ENCODE measurements at places on chromosomes 6 and 20.

DNA sequence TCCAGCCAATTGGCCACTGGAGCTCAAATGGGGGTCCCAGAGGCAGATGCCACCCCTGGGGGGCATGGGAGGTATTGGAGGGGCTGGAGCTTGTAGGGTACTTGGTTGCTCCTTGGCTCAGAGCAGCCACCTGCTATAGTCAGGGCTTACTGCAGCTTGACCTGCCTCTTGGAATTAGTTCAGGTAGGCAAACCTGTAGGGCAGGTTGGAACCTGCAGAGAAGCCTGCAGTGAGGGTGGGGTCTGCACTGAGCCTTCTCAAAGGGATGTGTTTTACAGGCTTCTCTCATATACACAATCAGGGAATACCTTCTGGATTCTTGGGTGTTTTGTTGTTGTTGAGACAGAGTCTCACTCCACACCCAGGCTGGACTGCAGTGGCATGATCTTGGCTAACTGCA, 94.2 kb upstream of the MYL9 start:
- DNase-seq, result no peak

DNA sequence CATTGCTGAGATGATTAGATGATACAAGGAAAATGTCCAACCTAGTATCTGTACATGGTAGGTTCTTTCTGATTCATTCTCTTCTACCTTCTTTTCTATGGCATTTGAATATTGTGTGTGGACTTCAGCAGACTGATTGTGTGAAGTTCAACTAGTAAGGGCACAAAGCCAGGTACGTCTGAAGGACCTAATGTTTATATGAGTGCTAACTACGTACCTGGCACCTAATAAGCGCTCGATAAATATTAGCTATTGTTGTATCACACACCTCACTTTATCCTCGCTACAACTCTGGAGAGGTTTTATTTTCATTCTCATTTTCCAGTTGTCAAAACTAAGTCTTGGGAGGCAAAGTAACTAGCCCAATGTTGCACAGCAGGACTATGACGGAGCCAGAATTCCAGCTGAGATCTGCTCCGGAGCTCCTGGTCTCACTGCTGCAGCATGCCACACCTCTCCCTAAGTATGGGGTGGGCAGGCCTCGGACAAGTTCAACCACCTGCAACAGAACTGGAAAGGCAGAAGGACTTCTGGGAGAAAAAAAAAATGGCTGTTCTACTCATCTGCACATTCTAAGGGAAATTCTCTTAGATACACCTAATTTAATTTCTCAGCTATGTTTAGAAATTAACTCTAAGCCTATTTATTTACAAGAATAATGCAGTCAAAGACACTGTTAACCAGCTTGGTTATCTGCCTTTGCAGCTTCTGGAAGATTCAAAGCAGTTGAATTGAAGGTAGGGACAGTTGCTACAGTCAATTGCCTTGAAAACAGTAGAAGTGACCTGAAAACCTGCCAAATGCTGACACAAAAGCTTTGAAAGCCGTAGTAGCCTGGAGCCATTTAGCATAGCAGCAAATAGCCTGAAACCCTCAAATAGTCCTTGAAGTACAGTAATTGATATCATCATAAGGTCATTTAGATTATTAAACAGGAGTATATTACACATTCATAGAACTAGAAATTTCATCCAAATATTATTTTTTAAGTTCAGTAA, 165.0 kb downstream of the PDE7B start:
- DNase-seq, result no peak

DNA sequence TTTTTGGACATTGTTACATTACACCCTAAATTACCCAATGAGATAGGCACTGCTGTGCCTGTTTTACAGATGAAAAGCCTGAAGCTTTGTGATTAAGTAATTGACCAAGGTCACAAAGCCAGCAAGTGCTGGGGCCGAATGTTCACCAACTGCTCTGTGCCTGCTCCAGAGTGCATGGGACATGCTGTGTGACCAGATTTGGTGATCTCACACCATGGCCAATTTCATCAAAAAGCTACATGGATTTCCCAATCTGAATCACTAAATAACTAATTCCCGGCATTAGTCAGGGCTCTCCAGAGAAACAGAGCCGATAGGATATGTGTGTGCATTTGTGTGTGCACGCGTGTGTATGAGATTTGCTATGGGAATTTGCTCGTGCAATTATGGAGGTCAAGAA, 228.3 kb upstream of the ECI2 start:
- no peak for DNase-seq

- no peak for DNase-seq
Observed at GRCh38 chr20:34927736-34928135, 27.9 kb downstream of the GSS start.

DNA sequence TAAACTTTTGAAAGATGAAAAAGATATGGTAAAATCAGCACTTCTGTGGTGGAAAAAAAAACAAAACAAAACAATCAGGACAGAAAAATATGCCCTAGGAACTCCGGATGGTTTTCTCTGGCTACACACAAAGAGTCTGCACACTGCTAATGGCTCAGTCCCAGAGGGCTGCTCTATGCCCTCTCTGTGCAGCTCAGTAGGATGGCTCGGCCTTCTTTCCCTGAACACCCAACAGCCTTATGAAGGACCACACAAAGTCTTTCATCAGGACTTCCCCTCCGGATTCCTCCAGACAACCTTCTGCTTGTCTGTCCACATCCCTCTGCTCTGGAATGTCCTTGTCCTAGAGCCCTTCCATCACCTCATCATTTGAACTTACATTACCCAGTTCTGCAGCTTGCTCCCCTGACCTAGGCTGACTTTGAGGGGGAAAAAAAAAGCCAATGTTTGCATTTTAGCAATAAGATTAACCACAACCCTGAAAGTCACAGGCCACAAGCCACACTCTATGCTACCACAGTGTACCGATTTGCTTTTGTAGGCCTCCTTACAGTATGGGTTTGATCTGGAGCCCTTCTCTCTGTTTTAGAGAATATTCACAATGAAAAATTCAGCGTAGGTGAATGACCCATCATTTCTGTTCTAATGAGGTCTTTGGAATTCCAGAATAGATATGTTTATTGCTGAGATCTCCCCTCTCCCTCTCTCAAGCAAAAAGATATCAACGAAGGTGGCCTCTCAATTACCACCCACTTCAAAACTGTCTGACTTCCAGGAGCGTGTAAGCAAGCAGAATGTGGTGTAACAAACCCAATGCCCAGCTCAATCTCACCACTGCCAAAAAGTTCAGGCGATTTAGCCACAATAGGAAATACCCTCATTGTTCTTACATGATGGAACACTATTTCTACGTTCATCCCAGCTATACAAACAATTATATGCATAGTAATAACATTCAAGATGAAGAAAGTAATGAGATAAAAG, 164.0 kb downstream of the GMDS start:
- DNase-seq, result no peak

GRCh38 chr6:162363757-162364156, 363.8 kb downstream of the PRKN start:
- DNase-seq, result no peak

DNA sequence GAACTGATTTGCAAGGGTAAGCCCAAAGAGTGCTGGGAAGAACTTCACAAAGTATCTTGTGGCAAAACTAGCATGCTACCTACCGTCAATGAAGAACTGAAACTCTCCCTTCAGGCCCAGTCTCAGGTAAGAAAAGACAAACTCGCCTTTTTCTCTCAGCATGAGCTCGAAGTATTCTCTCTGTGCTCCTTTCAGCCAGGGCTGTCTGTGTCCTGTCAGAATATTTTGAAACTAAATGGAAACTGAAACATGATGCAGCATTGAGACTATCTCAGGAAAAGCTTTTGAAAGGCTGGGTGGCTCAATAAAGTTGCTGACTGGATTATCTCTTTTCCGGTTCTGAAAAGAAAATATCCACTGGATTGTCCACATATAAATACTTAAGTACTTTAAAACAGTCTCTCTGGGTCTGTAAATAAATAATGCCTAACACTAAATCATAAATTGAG, 696 bp downstream of the CALHM5 start:
- no peak for DNase-seq

GRCh38 chr6:166588691-166589336, 2.3 kb upstream of the RAMACL start:
- DNase-seq, result no peak

DNA sequence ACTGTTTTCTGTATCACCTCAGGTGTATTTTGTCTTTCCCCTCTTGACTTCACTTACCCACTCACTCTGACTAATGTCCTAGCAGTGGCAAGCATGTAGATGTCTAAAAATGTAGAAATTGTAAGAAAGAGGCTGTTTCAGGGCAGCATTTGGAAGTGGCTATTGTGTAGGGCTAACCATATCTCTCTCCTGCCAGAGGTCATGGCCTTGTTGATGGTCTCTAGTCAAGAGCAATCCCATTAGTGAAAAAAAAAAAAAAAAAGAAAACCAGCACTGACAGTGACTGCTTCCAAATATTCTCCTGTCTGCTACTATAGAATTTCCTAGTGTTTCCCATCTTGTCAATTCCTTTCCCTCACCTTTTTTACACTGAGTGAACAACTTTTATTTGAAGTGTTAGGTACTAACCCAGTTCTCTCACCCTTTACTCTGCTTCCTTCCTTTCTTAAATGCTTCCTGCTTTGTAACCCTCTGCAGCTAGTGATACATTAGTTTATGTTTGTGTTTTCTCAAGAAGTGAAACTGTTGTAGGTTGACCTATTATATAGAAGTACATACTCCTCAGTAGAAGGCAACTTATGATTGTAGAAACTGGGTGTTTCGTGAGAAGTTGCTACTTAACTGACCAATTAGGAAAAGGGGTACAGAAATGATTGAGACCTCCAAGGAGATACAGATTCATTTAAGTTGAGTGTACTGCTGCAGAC, 174.1 kb upstream of the PTPRK start:
- no peak for DNase-seq

- no peak for DNase-seq
Observed at GRCh38 chr6:109717971-109718370, 26.9 kb downstream of the FIG4 start.

DNA sequence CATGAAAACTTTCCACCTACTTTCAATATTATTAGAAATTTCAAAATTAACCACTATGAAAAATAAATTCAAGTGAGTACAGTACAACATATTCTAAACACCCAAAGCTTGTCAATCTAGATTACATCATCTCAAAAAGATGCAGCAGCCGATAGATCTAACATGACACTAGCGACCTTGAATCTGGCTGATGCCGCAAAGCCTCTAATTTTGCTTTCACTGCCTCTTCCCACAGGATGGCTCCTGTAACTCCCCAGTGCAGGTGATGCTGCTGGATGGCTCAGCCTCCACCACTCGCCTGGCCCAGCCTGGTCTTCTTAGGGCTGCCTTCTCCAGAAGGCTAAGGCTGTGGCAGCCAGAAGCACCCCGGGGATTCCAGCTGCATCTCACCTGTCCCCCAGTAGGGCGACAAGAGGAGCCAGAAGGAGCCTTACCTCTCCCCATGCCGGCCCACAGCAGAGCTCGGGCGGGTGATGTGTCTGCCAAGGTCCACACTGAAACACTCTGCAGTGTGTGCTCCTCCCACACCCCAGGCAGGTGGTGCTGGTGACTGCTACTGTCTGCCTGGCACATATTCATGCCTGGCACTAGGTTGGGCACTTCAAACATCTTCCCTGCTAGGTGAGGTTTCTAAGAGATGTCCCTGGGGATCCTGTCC, 82.1 kb downstream of the SLC23A2 start:
- no peak for DNase-seq

DNA sequence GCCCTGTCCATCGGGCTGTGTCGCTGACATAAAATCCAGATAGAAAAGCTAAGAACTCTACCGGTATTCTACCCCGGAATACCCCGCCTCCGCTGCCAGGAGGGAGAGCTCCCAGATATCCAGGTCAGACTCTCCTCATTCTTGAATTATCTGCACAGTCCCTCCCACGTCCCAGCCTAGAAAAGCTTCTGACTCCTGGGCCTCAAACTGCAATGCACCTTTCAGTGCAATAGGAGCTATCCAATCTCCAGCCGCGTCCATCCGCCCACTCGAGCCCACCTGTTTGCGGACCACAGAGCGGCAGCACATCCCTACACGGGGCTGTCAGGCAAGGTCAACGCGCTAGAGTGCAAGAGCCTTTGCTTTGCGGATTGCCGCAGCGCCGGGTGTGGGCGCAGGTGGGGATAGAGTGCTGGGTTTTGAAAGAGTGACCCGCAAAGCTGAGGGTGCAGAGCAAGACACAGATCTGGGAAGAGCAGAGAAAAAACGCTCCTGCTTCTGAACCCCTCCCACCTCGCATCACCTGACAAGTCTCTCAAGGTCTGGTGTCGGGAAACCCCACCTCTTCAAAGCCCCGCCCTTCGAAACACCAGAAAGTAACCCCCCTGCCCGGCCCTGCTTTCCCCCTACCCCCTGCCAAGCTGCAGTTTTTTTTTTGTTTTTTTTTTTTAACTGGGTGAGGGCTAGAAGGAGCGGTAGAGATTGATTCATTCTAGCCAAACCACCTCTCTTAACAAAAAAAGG, 1.3 kb downstream of the TAPBP start:
- DNase-seq, result peak; percentile 78

- no peak for DNase-seq
Observed at GRCh38 chr6:22030730-22031619, 265.9 kb downstream of the PRL start.

DNA sequence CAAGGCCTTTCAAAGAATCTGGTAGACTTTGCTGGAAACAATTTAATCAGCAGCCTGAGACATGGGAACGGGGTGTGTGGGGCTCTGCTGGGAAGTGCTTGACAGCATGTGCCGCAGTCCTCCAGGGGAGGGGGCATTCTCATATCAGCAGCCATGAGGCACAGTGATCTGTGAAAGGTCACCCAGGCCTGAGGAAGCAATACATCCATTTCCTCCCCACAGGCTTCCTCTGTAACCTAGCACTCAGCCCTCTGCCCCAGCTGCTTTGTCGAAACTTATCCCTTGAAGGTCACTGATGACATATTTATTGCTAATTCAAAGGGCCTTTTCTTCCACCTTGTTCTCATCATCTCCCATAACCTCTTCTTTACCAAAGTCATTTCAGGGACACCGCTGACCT, 103.3 kb downstream of the TNFAIP3 start:
- peak; percentile 33 for DNase-seq

GRCh38 chr6:17729223-17730077, 22.7 kb upstream of the NUP153 start:
- no peak for DNase-seq

GRCh38 chr6:41122373-41122772, 31.8 kb downstream of the TREML1 start:
- no peak for DNase-seq

GRCh38 chr6:56856036-56856580, 98.8 kb upstream of the BEND6 start:
- DNase-seq, result no peak
